EL (cell line): ENCODE measurements at places on chromosomes 3 and 15.

DNA sequence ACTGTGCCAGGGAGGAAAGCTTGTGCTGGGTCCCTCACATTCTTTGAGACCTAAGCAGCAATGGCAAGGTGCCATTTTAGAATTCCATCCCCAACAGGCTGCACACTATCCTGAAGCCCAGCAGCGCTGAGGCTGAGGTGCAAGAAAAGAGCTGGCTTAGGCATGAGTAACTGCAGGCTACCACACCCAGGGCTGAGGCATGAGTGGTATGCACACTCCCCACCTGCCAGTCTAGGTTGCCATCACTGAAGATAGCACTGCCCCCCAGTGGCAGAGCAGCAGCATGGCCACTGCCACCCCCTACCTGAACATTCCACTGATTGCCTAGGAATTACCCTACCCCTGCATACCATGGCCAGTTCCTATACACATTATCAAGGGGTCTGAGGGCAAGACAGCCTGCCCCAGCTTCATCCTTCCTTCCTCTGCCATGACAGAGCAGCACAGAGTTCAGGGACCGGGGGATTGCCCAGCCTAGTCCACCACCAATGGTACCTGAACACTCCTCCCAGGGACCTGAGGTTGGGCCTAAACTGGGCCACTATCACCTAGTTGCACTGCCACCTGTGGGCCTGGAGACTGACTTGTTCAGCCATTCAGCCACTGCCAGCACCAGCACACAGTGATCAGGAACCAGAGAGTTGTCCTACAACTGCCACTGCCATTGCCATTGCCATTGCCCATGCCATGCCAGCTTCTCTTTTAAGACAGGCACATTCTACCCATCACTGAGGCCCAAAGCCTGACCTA is 129.8 kb downstream of the SATB1 start:
- DNase-seq, result peak; percentile 77

- peak; percentile 13 for DNase-seq
Observed at GRCh38 chr3:142779591-142779990, 55.8 kb downstream of the TRPC1 start.

GRCh38 chr3:38235466-38235865 is 30.1 kb upstream of the SLC22A13 start:
- no peak for DNase-seq

DNA sequence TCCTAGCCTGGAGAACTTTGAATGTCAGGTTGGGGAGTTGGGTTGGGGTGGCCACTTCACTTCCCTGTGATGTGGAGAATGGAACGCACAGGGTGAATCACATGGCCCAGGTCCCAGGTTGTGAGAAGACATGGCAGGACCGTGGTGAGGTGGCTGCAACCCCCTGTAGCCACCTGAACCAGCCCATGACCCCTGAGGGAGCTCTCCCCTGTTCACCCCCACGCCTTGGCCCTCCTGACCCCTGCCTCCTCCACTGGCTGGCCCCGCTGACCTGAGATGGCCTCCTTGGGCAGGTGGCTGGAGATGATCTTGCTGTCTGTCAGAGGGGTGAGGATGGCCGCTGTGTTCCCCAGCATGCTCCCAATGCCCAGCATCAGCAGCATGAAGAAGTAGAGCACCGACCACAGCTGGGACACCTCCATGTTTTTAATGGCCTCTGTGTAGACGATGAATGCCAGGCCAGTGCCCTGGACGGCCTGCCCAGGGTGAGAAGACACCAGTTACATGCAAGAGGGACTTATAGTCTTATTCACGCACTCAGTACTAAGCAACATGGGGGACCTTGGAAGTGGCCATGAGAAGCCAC is 31.0 kb downstream of the SLC6A20 start:
- no peak for DNase-seq

DNA sequence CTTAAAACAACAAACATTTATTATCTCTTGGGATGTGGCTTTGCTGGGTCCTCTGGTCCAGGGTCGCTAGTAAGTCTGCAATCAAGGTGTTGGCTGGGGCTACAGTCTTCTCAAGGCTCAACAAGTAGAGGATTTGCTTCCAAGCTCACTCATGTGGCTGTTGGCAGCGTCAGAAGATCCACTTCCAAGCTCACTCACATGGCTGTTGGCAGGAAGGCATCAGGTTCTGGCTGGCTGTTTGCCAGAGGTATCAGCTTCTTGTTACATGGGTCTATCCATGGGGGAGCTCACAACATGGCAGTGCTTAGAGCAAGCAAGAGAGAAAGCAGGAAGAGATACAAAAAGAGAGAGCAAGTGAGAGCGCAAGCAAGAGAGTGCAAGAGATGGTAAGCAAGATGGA is 15.0 kb upstream of the BNC1 start:
- DNase-seq, result no peak

- DNase-seq, result no peak
Observed at GRCh38 chr15:41857316-41857715, 18.7 kb downstream of the PLA2G4B start.
